Activated naive CD4-positive, alpha-beta T cell (primary cell): ENCODE measurements at places on chromosomes 3 and 15.

DNA sequence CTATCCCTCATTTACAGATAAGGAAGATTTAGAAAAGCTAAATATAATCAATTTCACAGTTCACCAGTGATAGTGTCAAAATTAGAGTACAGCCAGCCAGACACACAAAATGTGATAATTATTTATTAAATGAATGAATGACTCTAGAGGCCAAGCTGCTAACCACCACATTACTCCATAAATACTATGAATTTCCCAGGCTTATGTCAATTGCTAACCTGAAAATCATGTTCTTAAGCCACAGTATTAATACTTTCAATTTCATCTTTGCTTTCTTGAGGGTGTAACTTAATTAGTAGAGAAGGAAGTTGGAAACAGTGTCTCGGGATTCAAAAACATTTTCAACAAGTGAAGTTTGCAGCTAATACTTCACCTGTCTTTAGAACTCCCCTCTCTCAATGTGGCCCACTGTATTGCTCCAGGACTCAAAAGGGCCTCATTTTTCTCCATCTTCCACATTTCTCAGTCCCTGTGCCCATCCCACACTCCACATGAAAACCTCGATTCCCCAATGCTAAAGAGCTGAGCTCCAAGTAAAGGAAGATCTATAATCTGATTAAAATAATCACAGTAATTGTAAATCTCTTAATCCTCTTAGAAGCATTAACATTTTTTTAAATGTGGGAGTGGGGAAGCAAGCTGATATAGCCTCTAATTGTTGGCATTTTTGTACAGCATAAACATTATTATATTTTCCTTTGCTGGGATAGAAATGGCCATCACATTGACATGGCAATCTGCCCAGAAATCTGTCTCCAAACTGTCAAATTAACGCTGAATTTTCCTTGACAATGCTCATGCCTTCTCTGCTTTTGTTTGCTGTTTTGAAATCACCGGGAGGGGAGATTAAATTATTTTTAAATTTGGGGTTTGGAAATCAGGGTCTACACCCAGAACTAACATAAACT, 765.1 kb downstream of the ROBO1 start:
- DNase-seq = no peak

DNA sequence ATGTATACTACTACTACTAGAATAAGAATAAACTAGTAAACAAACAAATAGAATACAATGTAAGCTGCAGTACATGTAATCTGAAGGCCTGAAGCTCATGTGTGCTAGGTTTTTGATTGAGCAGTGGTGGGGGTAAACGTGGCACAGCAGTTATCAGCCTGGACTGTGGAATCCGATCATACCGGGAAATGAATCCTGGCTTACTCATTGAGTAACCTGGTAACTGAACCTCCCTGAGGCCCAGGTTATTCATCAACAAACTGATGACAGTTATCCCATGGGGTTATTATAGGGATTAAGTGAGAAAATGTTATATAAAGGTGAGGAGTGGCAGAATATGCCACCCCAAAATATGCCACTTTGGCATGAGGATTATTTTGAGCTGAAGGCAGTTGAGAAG, 339.1 kb downstream of the FHIT start:
- DNase-seq = no peak

GRCh38 chr3:68004091-68004490, 349.7 kb upstream of the SUCLG2 start:
- DNase-seq = no peak

GRCh38 chr15:76904461-76905012, 603 bp downstream of the SCAPER start:
- DNase-seq = no peak

DNA sequence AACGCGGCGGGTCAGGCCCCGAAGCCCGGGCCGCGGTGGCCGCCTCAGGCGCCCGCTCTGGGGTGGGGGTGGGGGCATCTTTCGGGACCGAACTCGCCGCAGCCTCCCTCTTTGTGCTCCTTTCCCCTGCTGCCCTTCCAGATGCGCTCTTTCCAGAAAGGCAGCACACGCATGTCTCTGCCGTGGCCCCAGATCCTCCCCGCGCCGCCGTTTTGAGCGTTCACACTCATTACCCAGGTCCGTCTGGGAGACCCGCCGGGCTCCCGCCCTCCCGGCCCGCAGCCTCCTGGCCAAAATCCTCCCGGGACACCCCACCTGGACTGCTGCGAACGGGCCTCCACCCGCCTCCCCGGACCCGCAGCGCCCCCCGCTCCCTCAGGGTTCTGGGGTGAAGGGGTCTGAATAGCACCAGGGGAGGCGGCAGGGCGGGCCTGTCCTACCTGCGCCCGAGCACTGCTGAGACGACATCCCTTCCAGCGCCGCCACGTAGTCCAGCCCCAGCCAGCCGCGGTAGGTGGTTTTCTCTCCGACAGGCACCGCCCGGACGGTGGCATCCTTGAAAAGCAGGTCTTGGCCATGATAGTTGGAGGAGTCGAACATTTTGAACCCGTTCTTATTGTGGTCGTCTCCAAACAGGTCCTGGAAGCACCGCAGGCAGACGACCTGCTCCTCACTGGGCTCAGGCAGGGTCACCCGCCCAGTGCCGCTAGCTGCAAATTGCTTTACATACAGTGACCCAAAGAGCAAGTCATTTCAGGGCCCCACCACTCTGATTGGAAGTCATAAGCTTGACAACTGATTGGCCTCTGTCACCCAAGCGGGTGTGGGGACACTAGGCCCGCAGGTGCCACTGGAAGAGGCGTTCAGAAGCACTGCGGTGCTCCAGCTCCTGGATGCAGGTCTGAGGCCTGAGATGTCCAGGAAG, 25.9 kb downstream of the MELTF start:
- no peak for DNase-seq

DNA sequence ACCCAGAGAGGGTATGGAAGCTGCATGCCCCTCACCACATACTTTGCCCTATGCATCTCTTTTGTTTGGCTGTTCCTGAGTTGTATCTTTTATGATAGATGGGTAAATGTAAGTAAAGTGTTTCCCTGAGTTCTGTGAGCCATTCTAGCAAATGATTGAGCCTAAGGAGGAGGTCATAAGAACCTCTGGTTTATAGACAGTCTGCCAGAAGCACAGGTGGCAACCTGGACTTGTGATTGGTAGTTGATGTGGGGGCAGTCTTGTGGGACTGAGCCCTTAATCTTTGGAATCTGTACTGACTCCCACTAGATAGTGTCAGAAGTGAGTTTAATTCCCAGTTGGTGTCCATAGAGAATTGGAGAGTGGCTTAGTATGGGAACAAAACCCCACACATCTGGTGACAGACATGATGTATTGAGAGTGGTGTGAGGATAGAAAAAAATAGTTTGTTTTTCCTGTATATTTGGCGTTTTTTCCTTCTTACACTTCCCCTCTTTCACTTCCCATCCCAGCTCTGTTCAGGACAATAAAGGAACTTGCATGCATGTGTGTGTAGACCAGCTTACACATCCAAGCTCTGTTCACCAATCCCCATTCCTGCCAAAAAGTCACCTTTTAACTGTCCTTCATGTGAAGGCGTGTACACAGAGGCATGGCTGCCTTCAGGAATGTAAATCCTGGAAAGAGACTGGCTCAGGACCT, 38.1 kb upstream of the SPPL2A start:
- no peak for DNase-seq

- no peak for DNase-seq
Observed at GRCh38 chr15:36589971-36590370, 10.5 kb downstream of the CDIN1 start.

- DNase-seq = no peak
Observed at GRCh38 chr3:40768536-40768935, 243.8 kb downstream of the ZNF621 start.

DNA sequence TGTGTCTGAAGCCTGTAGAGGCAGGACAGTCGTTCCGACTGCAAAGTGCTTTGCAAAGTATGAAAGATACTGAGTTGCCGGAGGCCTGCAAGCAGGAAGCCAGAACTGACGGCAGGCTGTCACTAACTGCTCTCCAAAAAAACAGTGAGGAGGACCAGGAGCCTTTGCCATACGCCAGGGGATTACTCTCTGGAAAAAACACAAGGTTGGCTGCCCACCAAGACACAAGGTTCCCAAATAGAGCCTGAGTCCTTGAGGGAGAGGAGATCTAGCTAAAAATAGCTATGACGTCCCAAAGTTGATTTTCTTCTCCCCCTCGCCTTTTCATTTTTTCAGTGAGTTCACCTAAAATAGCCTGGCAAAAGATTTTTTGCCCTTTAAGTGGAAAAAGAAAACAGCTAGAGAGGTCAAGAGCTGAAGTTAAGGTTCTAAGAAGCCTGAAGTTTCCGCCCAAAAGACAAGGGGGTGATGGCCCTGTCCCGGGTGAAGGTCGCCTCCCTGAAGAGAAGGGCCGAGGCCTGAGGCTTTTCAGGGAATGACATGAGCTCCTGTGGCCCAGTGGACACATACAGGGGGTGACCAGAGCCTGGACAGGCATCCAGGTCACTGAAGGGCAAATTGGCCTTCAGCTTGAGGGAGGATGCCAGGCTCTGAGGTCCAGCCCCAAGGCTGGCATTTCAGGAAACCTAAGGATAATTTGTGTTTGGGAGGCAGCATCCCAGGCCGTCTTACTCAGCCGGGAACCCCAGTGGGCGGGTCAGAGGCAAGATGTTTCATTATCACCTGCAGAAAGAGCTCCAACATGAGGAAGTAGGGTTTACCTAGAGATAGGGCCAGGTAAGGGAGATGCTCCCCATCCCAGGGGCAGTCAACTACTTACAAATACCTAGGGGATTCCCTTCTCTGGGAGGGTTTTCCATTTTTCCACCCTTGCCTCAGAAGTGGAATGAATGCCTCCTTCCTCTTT, 44.9 kb upstream of the DGKG start:
- no peak for DNase-seq

DNA sequence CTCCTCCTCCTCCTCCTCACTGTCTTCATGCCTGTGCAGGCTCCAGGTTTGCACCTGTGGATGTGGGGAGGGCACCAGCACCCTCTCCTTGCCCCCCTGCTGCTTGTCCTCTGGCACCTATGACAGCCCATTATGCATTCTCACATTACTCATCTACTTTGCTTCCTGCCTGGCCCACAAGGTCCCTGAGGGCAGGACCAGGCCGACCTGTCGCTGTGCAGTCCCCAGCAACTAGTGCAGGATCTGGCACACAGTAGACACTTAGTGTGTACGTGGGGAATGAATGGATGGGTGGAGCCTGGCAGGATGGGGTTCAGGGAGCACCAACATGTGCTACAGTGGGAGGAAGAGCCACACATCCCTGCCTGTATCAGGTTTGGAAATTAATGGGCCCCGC, 58.3 kb upstream of the TMEM115 start:
- no peak for DNase-seq

DNA sequence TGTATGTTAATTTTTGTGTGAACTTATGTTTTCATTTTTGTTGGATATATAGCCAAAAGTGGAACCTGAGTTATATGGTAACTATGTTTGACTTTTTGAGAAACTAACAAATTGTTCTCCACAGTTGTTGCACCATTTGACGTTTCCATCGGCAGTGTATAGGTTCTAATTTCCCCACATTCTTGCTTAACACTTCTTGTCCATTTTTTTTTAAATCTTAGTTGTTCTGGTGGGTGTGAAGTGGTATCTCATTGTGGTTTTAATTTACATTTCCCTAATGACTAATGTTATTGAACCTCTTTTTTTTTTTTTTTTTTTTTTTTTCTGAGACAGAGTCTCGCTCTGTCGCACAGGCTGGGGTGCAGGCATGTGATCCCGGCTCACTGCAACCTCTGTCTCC, 8.0 kb downstream of the NISCH start:
- no peak for DNase-seq

- no peak for DNase-seq
Observed at GRCh38 chr3:63051920-63052319, 176.7 kb upstream of the CADPS start.

GRCh38 chr3:179414804-179415203, 36.5 kb downstream of the GNB4 start:
- no peak for DNase-seq
